ENCODE measurements at places on chromosomes 3 and 15. TPM values are rescaled to one million over a fixed set of nuclear protein-coding genes. Genes with fewer than 3 reads are reported as not detected.

DNA sequence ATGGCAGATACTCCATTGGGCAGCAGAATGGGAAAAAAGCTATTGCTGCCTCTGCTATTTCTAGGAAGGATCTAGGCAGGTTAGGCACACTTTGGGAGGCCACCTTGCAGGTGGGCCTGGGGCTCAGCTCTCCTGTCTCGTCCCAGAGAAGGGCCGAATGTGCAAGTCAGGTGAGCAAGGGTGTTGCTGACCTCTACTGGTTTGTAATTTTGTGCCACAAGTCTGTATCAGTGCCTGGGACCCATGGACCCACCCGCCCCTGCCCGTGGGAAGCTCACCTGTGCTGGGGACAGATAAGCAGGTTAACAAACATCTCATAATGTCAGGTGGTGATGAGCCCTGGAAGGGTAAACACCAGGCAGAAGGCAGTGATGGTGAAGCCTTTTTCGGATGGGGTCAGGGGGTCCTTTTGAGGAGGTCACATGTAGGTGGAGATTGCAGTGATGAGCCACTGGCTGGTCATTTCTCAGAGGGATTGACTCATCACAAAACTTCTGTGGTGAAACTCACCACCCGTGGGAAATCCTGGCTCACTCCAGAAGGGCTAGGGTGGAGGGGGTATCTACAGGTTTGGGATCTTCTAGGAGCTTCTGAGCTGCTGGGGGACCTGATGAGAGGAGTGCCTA lies 161.3 kb downstream of the KLF13 start:
- peak; percentile 39 for DNase-seq

- no peak for DNase-seq
Measured at GRCh38 chr3:50534681-50535330, 31.4 kb upstream of the CACNA2D2 start.

DNA sequence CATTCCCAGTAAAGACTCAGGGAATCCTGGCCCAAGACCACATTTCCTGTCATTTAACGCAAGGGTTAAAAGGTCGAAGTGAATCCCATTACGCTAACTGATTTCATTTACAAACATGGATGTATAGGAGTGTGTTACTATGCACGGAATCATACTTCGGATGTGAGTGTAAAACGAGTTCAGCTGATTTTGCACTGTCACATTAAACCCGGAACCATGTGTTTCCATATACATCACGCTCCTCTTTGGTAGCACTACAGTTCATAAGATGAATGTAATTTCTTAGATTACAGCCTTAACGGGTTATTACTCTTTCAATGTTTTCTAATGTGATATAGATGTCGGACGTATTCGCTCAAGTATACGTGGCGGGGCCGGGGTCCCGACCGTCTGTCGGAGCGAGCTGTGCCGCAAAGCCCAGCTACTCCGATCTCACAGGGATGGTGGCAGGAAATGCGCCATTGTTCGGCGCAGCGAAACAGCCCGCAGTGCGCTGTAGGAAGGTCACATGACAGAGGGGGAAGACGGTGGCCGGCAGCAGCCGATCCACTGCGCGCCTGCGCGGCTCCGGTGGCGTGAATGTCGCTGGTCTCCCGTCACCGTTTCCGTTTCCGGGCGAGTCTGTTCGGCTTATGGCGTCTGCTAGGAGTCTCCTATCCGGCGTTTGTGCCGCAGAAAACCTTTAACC lies 97.3 kb downstream of the NPAP1 start:
- peak; percentile 66 for DNase-seq

- no peak for DNase-seq
Measured at GRCh38 chr3:12196684-12197083, 38.0 kb upstream of the TIMP4 start.

- DNase-seq, result no peak
Measured at GRCh38 chr3:16203671-16204629, 29.5 kb downstream of the GALNT15 start.

DNA sequence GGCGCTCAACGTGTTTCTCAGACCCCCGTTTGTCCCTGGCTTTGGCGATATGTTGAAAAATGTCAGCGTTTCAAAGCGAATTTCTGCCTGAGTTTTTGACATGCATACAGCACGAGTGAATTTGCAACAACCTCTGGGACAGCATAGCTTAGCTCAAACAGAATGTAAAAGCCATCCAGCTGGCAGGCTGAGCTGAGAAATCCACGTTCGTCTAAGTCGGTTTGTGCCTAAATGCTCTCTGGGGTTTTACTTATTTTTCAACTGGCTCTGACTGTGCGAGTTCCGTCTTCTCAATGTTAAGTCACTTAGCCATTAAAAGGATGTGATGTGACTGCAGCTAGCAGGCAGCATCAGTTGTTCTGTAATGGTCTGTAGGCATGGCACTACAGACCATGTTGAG lies 243.5 kb upstream of the SLCO3A1 start:
- DNase-seq, result no peak

DNA sequence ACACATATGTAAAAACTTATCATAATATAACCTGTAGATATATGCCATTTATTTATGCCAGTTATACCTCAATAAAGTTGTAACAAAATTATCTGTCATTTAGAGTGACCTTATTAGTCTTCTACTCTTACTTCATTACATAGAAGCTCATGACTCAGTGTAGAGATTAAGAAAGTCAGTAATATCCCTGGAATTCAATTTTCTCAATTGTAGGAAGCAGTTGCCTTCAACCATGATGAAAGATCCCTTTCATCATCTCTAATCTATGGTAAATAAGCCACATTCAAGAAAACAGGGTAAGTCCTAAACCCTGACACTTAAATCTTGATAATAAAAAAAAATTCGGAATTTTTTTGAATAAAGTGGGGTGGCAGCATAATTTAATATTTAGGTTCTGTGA lies 216.5 kb upstream of the PEX5L start:
- DNase-seq, result no peak

BHLHE40 gene
- 316 TPM for total RNA-seq

CFAP91 gene
- total RNA-seq, result not detected

All from activated CD4-positive, alpha-beta memory T cell treated with anti-CD3 and anti-CD28 coated beads, Interleukin-2, amount 10 ng/mL, durations not matched to agents 7 days and 5 days (primary cell).